ENCODE measurements at places on chromosomes 7 and 10.

GRCh38 chr10:132196178-132197113, 9.7 kb downstream of the DPYSL4 start:
- no peak for DNase-seq

DNA sequence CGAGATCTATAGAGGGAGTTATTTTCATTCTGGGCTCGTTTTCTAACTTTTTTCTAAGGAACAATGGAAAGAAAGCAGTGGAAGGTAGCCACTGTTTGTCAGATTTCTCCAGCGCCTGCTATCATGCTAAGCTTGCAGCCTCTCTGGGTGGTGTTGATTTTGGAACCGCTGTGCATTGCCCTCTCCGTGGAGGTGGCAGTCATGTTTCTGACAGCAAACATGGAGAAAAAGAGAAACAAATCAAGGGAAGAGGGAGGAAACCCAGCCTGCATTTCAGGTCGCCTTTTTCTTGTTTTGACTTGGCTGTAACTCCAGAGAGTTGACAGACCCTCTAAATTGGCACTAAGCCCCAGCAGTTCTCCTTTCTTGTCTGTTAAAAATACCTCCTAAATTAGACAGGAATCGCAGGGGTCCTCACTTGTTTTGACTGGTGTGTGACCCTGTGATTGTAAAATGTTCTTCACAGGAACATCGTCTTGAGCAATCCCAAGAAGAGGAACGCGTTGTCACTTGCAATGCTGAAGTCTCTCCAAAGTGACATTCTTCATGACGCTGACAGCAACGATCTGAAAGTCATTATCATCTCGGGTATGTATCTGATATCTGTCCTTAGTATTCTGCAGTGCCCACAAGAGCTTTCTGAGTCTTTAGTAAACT, 4.8 kb downstream of the ECHDC3 start:
- no peak for DNase-seq

DNA sequence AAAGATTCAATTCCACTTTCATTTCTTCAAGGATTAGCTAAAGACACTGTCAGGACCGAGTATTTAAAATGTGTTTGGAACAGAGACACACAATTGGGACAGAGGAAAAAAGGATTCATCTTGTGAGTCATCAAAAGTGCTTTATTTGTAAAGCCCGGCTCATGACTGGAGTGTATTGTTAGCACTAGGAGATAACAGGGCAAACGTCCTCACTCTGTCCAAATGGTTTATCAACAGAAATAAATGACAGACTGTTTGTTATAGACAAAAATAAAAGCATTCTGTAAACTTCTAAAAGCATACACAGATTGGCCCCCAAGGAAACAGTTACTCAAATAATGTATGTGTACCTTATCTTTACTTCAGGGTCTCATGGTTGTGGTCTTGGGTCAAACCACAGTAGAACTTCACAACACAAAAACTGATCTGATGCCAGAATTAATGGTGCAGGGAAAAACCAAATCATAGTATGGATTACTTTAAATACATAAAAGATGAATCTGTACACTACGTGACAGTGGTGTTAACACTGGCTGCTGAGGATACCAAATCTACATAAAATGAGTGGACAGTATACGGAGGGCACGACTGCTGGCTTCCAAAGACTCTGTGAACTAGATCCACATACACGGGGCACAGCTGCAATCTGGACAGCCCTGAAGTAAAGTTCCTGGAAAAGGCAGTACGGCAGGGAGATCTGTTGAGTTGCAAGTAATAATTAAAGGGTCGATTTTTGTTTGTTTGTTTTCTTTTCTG, 179.4 kb downstream of the PIP4K2A start:
- no peak for DNase-seq

DNA sequence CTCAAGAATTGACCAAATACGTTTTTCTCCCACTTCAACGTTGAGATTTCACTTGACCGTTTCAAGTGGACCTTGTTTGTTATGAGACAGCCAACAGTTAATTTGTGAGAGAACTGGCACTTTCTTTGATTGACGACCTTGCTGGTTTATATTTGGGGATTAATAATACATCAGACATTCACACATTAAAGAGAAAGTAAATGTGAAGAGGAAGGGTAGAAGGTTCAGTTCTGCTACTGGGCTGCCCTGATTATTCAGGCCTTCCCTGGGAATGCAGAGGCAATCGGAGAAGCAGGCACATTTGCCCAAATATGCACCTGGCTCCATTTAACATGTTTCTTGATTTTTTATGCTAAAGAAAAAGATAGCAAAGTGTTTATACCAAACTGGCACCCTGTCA, 114.1 kb downstream of the POU6F2 start:
- no peak for DNase-seq

DNA sequence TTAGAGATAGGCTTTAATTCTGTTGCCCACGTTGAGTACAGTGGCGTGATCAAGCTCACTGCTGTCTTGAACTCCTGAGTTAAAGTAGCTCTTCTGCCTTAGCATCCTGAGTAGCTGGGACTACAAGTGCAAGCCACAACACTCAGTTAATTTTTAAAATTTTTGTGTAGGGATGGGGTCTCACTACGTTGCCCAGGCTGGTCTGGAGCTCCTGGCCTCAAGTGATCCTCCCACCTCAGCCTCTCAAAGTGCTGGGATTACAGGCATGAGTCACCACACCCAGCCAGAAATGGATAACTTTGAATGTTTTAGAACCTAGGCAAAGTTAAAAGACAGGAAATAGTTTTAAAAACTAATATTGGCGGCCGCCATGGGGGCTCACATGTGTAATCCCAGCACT, 43.9 kb upstream of the OTUD1 start:
- no peak for DNase-seq

GRCh38 chr7:17236171-17236570, 62.3 kb upstream of the AHR start:
- DNase-seq: no peak

GRCh38 chr7:86479144-86479543, 164.6 kb upstream of the GRM3 start:
- no peak for DNase-seq

DNA sequence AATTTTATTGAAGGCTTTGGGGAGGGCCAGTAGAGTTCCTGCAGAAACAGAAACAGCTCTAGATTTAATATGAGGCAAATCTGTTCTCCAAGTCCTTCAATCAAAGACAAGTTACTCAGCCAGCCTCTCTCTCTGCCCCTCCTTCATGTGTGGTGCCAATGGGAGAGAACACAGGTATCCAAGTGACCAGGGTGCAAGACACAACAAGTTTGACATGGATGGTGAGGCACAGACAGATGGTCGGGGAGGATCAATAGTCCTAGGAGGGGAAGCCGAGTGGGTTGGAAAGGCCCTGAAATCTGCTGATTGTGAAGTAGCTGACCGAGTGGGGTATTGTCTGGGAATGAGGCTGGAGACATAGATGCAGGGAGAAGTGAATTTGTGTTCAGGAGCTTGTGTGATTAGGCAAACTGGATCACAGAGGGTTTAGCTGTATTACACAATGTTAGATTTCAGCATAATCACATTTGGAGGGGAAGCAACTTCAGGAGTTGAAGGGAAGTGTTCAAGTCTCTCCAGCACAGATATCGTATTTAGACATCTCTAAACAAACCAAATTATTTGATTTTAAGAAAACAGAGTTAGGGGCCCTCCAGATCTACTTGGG, 1.5 kb downstream of the GIMAP1 start:
- no peak for DNase-seq

GRCh38 chr10:60732807-60733516, 45.3 kb upstream of the CDK1 start:
- DNase-seq: peak; percentile 14

GRCh38 chr7:36191292-36191920, 38.4 kb downstream of the EEPD1 start:
- DNase-seq: no peak

GRCh38 chr10:59047180-59047579, 129.3 kb upstream of the PHYHIPL start:
- DNase-seq: no peak

DNA sequence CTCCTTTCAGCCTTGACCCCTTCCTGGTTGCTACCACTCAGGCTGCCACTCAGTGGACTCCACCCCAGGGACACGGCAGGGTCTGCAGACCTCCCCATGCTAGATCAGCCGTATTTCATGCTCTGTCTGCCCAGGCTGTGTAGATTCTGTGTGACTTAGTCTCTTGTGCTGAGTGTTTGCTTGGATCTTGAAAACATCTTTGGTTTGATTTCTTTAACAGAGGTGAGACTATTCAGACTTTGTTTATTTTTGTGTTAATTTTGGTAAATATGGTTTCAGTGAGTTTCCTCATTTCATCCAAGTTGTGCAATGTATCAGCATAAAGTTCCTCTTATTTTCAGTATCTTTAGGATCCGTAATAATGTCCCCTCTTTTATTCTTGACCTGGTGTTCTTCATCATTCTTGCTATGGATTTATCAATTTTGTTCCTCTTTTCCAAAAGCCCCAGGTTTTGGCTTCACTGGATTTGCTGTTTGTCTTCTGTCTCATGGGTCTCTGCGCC, 21.2 kb upstream of the PWWP2B start:
- no peak for DNase-seq

- no peak for DNase-seq
These were observed 31.1 kb downstream of the JAZF1 start for GRCh38 chr7:28149291-28150101.

DNA sequence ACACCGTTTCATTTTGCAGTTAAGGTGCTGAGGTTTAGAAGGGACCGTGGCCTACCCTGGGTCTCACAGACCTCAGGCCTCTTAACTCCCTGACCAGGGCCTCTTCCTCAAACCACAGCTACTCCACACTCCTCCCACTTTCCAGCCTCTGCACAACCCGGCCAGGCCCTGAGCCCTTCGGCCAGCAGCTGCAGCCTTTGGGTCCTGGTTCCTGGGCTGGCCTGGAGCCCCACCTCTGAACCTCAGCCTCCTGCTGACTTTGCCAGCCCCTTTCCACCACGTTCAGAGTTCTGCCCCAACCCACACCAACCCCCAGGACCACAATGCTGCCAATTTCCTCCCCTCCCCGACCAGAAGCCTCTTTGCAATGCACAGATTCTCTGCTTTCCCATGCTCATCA, 84.1 kb downstream of the VOPP1 start:
- no peak for DNase-seq

DNA sequence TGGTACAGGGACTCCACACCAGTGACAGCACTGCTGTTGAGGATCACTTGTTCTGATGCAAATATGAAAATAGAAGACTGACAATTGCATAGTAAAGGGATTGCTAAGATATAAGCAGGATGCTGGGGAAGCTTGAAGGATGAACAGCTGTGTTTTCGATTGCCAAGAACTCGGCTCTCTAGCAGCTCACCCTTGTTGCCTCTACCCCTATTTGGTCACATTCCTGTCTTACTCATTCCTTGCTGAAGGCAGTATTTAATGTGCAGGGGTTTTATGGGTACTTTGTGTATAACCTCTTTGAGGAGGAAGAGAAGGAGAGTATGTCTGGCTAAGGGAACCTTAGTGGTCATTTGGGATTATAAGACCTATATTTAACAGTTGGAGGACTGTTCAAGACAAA, 218.8 kb downstream of the AUTS2 start:
- no peak for DNase-seq

GRCh38 chr7:6167004-6167551, 105.3 kb downstream of the CYTH3 start:
- no peak for DNase-seq
